Glomerular endothelial cell (primary cell): ENCODE measurements at places on chromosomes 3 and 15.

DNA sequence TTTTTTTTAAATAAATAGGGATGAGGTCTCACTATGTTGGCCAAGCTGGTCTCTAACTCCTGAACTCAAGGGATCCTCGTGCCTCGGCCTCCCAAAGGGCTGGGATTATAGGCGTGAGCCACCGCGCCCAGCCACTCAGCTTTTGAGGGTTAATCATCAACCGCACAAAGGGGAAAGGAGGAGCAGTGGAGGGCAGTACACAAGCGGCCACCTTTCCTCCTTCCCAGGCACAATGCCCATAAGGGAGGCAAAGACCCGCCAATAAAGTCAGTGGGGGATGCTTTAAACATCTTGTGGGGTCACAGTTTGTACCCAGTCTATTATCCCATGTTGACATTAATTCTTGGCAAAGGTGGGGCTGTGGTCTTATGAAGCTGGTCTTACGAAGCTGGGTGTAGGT, 32.4 kb downstream of the EHD4 start:
- no peak for DNase-seq

- DNase-seq, result no peak
Measured at GRCh38 chr15:48289628-48290027, 41.6 kb upstream of the DUT start.

GRCh38 chr3:41175365-41175764, 23.9 kb upstream of the CTNNB1 start:
- DNase-seq, result no peak

- no peak for DNase-seq
Measured at GRCh38 chr15:98767692-98768091, 119.4 kb downstream of the IGF1R start.

DNA sequence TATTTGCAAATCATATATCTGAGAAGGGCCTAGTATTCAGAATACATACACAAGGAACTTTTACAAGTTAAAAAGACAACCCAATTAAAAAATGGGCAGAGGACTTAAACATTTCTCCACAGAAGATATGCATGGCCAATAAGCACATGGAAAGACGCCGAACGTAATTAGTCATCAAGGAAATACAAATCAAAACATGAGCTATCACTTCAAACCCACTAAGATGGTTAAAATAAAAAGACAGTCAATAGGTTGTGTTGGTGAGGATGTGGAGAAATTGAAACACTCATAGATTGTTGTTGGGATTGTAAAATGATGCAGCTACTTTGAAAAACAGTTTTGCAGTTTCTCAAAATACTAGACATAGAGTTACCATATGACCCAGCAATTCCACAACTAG, 61.2 kb upstream of the NEO1 start:
- no peak for DNase-seq

DNA sequence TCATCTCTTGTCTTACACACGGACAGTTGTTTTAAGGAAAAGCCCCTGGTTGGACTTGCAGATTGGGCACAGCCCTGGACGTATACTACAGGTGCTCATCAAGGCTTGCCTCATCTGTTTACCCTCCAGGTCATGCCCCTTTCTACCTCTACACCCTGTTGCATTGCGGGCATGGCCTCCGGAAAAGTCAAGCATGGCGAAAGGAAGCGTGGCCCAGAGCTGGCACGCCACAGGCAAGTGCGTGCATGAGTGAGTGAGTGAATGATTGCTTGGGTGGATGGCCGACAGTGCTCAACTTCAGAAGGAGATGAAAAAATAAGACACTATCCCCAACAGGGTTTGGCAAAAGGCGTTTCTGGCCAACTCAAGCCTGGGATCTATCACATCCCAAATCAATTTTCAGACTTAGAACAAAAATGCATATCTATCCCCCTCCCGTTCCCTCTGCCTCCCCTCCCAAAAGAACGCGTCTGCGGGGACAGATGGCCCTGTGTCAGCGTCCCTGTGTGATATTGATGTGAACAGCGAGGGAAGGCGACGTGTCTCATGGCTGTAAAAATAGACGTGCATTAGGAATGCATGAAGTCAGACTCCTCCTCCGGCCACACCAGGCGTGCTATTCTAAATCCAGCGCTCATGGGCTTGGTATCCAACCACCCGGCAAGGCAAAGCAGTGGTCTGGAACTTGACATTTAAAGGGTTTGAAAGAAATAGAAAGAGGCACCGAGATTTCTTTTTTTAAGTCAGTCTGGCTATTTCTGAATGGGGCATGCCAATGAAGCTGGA, 96.0 kb downstream of the RPLP1 start:
- no peak for DNase-seq

- no peak for DNase-seq
Measured at GRCh38 chr15:96340348-96340597, 9.8 kb downstream of the NR2F2 start.

GRCh38 chr3:73215901-73216300, 154.4 kb downstream of the EBLN2 start:
- no peak for DNase-seq

- no peak for DNase-seq
Measured at GRCh38 chr3:189687475-189687874, 56.3 kb downstream of the TP63 start.

DNA sequence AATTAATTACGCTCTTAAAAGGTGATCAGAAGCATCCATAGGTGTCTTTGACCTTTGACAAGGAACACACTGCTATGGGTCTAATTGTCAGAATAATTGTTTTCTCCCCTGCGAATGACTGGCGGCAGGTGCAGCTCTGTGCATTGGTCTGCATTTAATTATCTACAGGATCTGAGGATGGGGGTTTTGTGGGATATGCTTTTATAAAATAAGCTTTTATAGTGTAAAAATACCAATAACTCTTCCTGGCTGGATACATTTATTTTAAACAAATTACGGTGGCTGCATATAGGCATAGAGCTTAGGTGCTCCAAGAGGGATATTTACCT, 201.6 kb upstream of the RGMA start:
- DNase-seq, result no peak

- DNase-seq, result no peak
Measured at GRCh38 chr3:52314489-52314888, 1.6 kb upstream of the DNAH1 start.

- no peak for DNase-seq
Measured at GRCh38 chr15:85495544-85495943, 115.1 kb downstream of the AKAP13 start.

DNA sequence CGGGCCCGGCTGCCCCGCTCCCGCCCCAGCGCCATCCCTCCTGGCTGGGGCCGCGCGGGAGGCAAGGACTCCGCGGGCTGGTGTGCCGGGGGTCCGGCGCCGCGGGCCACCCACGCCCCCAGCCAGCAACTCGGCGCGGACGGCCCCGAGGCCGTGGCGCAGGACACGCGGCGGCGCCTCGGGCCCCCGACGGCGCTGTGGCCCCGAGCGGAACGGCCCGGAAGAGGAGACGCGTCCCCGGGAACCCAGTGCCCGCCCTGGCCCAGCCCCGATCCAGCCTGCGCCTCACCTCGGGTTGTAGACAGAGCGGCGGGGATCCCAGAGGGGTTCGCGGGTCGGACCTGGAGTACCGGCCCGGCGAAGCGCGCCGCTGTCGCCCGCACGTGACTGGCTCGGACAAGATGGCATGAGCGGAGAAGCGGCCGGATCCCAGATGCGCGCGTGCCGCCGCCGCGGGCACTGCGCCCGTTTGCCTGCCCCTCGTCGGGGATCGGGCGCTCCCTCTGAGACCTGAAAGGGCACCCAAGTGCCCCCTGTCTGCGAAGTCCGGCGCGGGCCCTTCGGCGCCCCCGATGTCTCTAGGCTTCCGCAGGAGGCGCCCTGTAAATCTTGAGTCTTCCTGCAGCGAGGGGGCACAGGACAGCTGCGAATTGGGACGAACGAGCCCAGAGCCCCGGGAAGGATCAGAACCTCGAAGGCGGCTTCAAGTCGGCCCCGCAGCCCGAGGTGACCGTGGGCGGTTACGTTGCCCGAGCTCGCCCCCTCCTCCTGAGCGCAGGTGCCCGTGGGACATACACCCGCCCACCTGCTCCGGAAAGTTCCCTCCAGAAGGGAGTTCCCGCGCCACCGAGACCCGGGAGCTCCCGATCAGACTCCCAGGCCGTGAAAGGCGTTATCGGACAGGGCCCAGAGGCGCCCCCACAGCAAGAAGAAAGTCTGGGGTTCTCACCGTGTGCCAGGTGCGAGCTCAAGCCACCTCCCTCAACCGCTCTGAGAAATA, 598 bp upstream of the SFMBT1 start:
- no peak for DNase-seq

GRCh38 chr3:151226088-151226563, 23.1 kb upstream of the GPR171 start:
- no peak for DNase-seq

DNA sequence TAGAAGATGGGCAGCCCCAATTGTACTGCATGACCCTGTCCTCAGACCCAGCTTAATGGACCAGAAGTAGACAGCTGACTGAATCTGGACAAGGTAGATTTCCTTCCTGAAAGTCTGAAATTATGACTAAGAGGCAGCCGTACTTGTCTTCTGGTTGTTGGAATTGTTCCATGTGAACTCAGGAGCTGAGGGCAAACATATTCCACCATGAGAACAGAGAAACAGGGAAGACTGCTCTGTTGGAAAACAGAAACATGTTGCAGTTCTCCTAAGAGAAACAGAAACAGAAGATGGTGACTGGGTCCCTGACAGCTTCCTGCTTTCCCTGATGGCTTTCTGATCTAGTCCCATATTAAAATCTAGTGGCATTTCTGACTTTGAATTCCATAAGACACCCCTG, 24.1 kb downstream of the POPDC2 start:
- DNase-seq, result peak; percentile 39

DNA sequence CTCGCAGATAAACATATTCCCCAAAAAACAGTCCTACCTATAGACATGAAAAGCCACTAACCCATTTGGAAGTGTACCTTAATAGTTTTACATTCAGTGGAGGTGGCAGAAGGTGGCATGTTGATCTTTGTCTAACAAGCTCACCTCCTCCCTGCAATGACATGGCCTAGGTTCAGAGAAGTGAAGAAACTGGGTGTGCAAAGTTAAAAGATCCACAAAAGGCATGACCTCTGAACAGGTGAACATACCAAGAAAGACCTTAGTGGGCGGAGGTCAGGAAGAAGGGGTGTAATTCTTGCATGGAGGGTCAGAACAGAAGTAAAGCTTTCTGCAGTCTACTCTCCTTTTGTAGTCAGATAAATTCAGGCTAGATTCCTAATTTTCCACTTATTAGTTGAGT, 822 bp downstream of the MRPL3 start:
- no peak for DNase-seq
